Brain pericyte (primary cell): ENCODE measurements at places on chromosomes 2 and 18.

- DNase-seq: no peak
These were observed 4.0 kb downstream of the EMX1 start for GRCh38 chr2:72921088-72921851.

DNA sequence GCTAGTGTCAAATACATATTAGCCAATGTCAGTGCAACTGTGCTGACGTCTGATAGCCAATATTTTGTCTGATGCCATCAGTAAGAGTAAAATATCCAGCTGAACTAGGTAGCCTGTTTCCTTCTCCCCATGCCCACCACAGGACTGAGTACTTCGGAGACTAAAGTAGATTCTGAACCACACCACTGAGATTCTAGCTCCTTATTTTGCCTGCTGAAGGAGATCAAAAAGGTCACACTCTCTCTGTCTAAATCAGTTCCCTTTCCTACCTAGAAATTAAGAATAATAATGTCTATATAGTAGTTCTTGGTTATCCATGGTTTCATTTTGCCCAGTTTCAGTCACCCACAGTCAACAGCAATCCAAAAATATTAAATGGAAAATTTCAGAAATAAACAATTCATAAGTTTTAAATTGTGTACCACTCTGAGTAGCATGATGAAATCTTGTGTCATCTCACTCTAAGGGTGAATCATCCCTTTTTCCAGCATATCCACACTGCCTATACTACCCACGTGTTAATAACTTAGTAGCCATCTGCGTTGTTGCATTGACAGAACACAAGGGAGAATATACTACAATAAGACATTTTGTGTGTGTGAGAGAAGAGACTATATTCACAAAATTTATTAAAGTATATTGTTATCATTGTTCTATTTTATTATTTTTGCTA is 1043.3 kb upstream of the PIK3C3 start:
- DNase-seq: no peak

DNA sequence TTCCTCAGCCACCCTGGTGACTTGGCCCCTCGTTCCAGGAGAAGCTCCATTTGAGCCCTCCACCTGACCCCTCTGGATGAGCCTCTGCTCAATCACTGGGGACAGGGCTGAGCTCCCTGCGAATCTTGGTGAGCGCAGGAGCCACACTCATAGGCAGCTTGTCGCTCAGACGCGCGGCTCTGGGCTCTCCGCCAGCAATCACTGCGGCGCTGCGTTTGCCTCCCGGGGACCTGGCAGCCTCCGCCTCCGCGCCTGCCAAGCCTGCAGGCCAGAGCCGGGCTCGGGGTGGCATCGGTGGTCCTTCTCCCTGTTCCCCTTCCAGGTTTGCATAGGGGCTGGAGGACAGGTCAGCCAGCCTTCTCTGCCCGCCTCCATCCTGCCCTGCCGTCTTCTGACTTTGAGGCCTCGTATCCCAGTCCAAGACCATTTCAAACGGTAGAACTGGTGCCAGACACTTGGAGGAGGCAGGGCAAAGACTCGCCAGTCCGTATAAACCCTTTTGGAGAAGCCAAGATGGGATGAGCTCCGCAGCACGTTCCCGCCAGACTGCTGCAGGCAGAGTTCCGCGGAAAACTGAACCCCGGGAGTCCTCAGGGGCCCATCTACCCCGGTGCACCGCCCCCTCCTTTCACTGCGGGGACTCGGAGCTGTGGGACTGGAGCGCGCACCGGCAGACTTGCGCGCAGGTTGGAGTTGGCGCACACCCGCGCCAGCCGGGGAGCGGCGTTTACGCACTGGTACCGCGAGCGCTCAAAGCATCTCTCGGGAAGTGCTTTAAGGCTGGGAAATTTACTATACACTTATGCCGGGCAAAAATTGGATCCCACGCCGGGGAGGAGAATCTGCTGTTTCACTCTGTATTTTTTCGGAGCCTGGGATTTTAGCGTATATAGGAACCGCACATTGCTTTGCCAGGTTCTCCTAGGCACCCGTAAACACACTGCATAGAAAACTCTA is 1.1 kb upstream of the TACR1 start:
- no peak for DNase-seq

GRCh38 chr18:6145645-6146306 is 250.5 kb upstream of the TMEM200C start:
- DNase-seq: no peak

- DNase-seq: no peak
These were observed 44.4 kb downstream of the EXOC6B start for GRCh38 chr2:72781480-72781879.

- DNase-seq: no peak
These were observed 57.7 kb downstream of the RRM2 start for GRCh38 chr2:10180229-10180628.

- no peak for DNase-seq
These were observed 193.4 kb upstream of the HDAC4 start for GRCh38 chr2:239594019-239594771.

GRCh38 chr2:68935471-68935870 is 17.2 kb downstream of the GKN2 start:
- DNase-seq: no peak

- no peak for DNase-seq
These were observed 14.4 kb upstream of the PTMA start for GRCh38 chr2:231693956-231694355.

DNA sequence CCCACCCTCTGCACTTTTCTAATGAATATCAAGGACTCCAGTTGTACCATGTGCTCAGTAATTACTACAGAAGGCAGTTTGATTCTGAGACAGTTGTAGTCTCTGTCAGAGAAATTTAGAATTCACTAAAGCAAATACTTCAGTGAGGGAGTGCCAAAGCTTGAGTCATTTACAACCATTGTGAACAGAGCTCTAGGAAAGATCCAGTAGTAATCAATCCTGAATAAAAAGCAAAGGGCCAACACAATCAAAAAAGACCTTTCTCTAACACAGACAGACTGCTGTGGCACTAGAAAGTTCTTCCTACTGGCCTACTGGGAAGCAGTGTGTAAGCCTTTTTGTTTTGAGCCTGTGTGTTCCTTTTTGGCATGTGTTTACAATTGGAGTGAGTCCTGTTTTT is 135.6 kb upstream of the UNC80 start:
- no peak for DNase-seq

DNA sequence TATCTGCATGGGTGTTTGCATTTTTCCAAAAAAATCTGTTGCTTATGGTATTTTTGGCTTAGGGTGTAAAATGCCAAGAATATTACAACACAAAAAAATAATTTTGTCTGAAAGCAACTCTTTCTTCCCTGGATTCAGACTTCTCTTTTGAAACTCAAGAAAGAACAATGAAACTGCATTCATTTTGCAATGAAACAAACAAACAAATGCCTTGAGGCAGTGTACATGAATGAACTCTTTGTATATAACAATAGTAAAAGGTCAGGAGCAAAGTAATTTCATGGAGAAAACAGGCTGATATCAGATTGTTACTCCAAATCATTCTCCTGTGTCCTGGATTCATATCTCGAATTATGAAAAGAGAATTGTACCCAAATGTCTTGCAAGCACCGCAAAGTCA is 301.6 kb upstream of the CDH20 start:
- DNase-seq: no peak

DNA sequence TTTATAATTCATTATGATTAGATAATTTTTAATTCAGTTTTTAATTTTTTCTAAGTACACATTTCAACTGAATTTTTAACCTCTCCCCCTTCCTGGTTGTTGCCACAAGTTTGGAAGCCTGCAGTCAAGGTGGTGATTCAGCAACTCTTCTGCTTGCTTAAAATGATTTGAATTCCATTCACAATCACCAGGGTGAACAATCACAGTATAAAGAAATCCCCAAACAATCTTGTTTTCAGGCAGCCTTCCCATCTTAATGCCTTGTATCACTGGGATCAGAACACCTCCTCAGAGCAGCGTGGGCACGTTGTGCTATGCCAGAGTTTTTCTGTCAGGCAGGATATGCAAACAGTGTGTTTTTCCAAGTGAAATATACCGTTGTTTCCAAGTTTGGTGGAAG is 46.7 kb upstream of the BARD1 start:
- no peak for DNase-seq

GRCh38 chr2:51650769-51651168 is 618.8 kb upstream of the NRXN1 start:
- DNase-seq: no peak

DNA sequence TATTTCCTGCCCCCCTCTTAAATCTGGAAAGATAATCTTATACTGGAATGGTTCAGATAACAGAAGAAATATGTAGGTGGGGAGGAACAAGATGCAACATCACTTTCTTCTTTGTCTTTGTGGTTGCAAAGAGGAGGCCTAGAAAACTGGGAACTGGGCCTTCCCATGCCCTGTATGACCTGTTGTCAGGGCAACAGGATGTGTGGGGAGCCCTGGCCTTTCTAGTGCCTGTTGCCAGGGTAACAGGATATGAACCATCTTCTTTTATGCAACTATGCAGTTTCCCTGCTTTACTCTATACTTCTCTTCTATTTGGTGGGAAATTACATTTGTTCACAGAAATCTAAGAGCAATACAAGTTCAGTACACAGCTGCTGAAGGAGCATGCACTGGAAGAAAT is 79.8 kb upstream of the PDE1A start:
- no peak for DNase-seq
